ENCODE measurements at places on chromosomes 2 and 18. TPM values are rescaled to one million over a fixed set of nuclear protein-coding genes. Genes with fewer than 3 reads are reported as not detected.
A peak's percentile ranks its signal among the peaks of the same experiment; 100 is the strongest.

Gene FASTKD1
- 25.2 TPM for total RNA-seq

Gene GLS
- 177 TPM for total RNA-seq

Gene FBLN7
- not detected for total RNA-seq

- peak; percentile 88 for DNase-seq
Observed at GRCh38 chr2:196233021-196233804, 61.8 kb upstream of the STK17B start.

GRCh38 chr2:20167356-20167755 is 57.6 kb downstream of the SDC1 start:
- DNase-seq, result no peak

DNA sequence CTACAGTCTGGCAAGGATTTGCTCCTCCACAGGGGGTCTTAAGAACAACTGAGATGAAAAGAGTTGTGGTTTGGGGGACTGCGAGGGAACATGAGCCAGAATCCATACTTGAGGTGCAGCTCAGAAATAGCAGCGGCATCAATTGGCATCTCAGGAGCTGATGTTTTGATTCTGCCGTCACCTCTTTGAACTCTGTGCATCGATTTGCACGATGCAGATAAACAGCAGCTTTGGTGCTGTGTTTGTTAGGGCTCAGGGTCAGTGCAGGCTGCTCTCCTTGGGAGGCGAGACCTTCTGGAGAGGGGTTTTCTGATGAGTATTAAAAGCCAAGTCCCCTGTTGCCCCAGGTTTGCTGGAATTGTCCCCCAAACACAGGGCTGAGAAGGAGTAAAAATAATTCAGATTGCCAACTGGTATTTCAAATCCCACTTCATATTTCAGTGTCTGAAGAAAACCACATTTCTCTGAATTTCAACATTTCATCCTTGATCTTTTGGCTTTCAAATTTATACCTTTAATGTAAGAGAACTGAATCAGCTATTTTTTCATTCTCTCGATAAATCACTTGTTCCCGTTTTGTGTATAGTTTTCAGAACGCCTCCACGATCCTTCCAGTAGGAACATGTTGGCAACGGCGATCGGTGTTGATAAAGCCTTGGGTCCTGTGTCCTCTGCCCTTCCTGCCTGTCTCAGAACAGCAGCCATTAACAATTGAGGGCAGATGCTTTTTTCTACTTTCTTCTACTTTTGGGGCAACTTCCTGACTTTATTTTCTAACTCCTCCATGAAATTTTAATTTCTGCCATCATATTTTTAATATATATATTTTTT is 65.0 kb downstream of the RAB31 start:
- DNase-seq, result no peak

DNA sequence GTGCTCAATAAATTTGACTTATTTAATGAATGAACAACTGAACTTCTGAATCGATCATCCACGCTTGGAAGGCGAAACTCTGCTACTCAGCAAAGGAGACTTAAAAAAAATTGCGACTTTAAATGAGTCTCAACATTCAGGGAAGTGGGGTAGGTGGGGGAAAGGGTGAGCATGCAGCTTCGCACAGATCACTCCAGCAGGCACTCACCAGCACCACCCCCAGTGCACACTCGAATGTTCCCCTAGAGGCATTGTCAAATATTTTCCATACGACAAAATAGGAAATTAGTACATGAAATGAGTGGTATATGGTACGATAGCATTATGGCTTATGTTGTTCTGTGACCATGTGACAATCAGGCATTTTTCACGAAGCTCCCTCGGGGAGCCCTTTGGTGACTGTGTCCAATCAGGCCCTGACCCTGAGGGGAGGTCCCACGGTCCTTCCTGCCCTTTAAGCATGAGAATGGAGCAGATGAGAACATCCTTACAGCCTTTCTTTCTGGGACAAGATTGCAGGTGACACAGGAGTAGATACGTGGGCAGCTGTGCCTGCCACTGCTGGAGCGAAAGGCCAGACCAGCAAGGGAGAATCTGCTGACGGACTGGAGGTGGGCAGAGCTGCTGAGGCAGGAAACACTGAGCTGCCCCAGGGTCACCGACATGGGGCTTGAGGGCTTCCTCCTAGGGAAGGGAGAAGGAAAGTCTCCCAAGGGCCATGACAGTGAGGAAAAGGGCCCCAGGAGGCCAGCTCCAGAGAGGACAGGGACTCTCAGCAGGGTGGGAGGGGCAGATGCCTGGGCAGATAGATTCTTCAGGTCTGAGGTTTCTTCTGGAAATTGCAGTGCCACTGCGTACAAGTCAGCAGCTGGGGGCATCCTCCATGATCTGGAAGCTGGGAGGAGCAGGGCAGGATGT is 101.3 kb upstream of the ID2 start:
- no peak for DNase-seq

DNA sequence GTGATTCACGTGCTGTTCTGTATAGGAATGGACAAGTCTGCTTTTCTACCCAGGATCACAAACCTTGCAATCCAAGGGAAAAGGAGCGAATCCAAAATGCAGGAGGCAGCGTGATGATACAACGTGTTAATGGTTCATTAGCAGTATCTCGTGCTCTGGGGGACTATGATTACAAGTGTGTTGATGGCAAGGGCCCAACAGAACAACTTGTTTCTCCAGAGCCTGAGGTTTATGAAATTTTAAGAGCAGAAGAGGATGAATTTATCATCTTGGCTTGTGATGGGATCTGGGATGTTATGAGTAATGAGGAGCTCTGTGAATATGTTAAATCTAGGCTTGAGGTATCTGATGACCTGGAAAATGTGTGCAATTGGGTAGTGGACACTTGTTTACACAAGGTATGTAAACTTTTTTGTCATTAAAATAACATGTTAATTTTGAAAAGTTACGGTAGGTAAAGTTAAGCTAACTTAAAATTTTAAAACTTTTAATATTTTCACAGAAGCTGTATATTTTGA is 33.0 kb downstream of the PPM1B start:
- no peak for DNase-seq

DNA sequence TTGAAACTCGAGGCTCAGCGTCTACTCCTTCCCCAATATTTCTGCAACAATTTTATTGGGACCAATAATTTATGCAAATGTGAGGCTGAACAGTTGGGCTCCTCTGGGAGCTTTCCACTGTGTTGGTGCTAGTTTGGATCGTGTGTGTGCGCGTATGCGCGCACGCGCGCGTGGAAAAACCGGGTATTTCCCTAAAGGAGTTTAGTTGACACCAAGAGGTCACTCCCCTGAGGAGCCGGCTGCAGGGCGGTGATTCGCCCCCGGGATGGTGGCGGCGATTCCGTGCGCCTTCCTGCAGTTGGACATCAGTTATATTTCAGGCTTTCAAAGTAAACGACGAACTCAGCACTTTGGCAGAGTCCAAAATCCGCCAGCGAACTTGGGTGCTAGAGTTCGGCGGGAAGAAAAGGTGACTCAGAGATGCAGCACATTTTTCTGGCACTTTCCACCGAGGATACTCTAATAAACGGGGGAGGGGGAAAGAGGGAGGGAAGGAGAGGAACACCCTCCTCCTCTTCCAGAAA is 186.5 kb upstream of the FANCL start:
- DNase-seq, result peak; percentile 47

- no peak for DNase-seq
Observed at GRCh38 chr2:65434592-65435241, 2.3 kb upstream of the SPRED2 start.

- no peak for DNase-seq
Observed at GRCh38 chr2:219461047-219461514, 26.4 kb downstream of the SPEG start.

DNA sequence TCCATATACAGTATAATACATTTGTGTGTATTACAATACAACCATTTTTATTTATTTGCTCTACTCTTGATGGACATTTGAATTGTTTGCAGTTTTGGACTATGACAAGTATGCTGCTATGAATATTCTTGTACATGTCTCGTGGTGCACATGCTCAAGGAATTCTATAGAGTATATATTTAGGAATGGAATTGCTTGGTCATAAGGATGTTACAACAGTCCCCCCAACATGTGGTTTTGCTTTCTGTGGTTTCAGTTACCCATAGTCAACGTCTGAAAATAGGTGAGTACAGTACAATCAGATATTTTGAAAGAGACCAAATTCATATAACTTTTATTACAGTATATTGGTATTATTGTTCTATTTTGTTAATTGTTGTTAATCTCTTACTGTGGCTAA is 24.1 kb upstream of the PLEKHM3 start:
- DNase-seq, result no peak

DNA sequence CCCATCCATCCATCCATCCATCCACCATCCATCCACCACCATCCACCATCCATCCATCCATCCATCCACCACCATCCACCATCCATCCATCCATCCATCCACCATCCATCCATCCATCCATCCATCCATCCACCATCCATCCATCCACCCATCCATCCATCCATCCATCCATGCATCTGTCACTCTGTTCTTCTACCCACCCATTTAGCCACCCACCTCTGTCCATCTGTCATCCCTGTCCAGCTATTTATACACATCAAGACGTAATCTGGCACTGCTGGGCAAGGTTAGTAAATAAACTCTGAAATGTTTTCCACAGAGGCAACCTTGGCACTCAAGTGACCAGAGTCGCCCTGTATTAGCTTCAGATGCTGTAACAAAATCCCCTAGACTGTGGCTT is 120.9 kb downstream of the RTP5 start:
- DNase-seq, result no peak

- DNase-seq, result no peak
Observed at GRCh38 chr2:61993422-61994024, 88.0 kb downstream of the COMMD1 start.
